CD4-positive, alpha-beta T cell treated with Interleukin-15 for 1 hour (primary cell): ENCODE measurements at places on chromosomes 1 and 21.

- peak; percentile 19 for DNase-seq
Measured at GRCh38 chr1:206859082-206859521, 6.3 kb upstream of the IL20 start.

GRCh38 chr1:224472806-224473205, 38.2 kb upstream of the WDR26 start:
- no peak for DNase-seq

DNA sequence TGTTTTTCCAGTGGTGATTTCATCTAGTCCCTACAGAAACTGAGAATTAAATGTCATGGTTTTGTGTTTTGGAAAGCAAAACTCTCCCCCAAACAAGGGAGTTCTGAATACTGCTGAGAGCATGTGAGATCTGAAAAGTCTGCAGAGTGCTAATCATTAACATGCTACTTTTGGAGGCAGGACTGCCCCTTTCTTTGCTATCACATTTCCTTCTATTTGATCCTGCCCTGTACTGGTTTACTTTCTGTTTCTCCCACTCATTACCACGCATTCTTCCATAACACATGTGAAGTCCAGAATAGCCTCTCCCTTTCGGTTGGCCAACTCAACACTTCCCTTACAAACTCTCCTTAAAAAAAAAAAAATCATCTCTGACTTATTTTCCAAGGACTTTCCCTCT, 63.6 kb downstream of the GADD45A start:
- DNase-seq = no peak

- DNase-seq = no peak
Measured at GRCh38 chr1:226349801-226350518, 41.0 kb upstream of the LIN9 start.

- no peak for DNase-seq
Measured at GRCh38 chr1:231638647-231639046, 12.1 kb downstream of the DISC1 start.

- DNase-seq = no peak
Measured at GRCh38 chr1:153028766-153029165, 2.2 kb upstream of the SPRR1B start.

DNA sequence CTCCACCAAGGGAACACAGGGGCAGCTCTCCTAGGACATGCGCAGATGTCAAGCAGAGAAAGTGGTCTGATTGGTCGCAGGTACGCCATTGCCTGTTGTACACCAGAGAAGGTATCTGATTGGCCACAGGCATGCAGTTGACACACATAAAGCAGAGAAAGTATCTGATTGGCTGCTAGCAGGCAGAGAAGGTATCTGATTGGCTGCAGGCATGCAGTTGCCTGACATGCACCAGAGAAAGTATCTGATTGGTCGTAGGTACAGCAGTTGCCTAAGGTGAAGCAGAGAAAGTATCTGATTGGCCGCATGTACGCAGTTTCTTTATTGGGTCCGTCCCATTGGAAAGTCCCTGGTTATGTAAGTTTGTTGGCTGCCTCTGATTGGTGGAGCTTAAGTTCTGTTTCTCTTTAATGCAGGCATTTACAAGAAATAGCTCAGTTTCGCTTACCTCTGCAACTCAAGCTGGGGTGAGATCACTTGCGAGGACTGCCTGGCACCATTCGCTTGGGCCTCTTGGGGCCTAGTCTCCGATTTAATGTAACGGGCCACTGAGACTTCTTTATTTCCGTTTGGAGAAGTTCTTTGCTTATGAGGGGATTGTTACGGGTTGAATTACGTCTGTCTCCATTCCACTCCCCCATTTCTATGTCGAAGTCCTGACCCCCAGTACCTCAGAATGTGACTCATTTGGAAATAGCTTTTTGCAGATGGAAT, 74.2 kb downstream of the SIK1 start:
- peak; percentile 71 for DNase-seq

DNA sequence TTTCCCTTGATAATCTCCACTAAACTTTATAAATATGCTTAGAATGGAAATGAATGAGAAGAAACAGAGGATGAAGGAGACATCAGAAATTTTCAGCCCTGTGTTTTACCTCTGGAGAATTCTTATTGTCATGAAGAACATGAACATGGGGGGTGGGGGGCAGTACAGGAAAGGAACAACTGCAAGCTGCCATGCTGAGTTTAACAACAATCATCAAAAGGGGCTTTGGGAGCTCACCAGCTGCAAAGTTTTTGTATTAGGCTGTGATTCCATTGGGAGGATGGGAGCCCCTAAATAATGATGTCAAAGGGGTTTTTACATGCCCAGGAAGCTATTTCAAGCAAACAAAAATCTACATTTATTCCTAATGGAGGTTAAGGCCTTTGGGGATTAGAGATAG, 103.3 kb downstream of the AKT3 start:
- no peak for DNase-seq

- no peak for DNase-seq
Measured at GRCh38 chr1:40076895-40077312, 20.1 kb downstream of the PPT1 start.

GRCh38 chr21:44568667-44569556, 4.6 kb upstream of the KRTAP10-4 start:
- no peak for DNase-seq

DNA sequence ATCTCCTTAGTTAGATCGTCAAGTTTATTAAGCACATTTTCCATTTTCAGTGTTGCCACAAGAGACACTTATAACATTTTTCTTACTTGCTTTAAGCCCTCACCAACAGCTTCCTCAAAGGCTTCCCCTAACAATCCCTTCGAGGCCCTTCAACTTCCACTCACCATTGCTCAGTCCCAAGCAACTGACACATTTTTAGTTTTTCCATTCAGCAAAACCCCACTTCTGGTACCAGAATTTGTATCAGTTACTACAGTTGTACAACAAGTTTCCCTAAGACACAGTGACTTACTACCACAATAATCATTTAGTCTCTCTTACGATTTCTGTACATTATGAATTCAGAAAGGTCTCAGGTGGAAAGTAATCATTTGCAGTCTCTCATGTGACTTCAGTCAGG, 276.8 kb upstream of the PKN2 start:
- no peak for DNase-seq

GRCh38 chr1:160130939-160131338, 15.4 kb downstream of the ATP1A2 start:
- DNase-seq = no peak

GRCh38 chr1:214658785-214659184, 55.8 kb downstream of the CENPF start:
- DNase-seq = no peak

DNA sequence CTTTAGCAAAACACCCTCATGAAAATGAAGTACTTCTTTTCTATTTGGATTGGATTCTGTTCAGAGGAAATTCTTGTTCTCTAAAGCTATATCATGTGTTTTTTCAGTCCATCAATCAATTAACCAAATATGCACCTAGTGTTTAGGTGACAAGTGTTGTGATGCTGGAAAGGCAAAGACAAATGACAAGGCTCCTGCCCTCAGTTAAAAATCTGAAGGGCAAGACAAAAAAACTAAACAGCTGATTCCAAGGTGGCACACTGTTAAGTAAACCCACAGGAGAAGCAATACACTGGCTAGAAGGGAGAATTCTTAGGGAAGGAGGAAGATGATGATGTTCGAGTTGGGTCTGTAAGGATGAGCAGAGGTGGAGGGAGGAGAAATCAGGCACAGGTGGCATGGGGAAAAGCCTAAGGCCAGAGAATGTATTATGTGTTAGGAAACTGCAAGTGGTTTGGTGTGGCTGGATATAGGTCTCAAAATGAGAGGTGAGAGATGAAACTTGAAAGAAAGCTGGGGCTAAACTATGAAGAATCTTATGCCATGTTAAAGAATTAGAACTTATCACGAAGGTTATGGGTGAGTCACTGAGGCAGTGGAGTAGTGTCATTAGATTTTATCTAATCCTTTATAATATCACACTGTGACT, 51.8 kb upstream of the GFI1 start:
- no peak for DNase-seq

DNA sequence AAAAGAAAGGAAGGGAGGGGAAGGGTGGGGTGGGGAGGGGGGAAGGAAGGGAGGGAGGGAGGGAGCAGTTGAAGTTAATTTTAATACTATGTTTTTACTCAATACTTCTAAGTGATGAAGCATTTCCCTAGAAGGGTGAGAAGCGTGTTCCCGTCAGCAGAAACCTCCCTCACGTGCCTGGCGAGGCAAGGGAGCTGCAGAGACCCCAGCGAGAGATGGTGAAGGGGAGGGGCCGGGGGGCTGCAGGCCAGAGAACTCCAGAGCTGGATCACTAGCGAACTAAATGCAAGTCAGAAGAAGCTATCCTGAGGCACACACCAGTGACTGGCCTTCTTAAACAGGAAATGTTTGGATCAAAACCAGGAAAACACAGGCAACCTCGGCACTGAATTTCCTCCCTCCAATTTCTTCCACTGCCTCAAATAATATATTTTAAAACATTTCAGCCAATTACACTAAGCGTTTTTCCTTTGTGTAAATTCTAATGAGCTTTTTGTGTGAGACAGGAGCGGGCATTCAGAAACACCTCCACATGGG, 18.0 kb downstream of the WDR4 start:
- DNase-seq = no peak

DNA sequence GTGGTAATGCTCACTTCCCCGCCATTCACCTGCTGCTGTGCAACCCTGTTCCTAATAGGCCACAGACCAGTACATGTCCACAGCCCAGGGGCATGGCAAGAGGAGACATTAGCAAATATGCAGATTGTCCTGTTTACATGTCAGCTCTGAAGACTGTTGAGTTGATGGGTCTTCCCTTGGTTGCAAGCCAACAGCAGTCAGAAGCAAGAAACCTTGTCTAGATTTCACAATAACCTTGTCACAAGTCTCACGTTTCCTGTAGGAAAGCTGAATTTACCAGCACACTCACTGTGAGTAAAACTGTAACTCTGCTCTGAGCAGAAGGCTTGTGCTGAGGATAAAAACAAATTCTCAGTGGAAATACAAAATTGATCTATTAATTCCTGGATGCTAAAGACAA, 195.1 kb downstream of the HLX start:
- no peak for DNase-seq

- no peak for DNase-seq
Measured at GRCh38 chr1:244376126-244376525, 75.6 kb downstream of the ADSS2 start.

DNA sequence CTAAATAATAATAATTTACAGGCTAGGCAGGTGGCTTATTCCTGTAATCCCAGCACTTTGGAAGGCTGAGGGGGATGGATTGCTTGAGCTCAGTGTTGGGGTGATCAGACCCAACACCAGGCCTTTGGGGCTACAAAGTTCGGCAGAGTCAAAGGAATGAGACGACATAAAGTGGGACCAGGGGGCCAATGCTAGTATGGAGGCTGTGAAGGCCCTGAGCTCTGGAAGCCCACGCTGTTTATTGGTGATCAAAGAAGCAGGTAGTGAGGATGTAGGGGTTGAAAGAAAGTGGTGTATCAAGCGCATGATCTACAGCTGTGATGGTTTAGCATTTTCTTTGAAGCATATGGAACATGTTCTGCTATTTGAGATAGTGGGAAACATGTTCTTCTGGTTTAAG, 5.6 kb downstream of the BTBD8 start:
- no peak for DNase-seq

DNA sequence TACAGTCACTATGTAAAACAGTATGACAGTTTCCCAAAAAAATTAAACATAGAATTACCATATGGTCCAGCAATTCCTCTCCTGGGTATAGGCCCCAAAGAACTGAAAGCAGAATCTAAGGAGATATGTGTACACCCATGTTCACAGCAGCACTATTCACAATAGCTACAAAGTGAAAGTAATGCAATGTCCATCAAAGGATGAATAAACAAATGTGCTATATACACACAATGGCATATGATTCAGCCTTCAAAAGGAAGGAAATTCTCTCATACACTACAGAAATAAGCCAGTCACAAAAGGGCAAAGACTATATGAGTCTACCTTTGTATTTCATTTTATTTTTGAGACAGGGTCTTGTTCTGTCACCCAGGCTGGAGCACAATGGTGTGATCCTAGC, 120.4 kb downstream of the TOMM20 start:
- DNase-seq = no peak

- DNase-seq = no peak
Measured at GRCh38 chr1:68600049-68600661, 103.3 kb upstream of the DEPDC1 start.

DNA sequence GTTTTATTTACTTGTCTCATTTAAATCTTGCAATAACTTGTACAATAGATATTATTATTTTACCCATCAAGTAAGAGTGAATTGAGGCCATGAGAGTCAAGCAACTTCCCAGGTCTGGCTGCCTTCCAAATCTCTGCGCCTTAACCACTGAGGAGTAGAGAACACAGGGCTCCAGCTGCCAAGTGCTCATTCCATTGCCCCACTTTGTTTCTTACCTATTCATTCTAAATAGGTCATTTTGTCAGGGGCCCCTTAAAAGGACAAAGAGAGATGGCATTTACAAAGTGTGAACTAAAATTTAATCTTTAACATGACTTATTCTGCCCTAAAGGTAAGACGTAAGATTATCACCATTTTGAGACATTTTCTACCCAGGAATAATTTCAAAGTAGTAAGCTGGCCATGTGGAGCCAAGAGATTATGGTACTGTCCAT, 3.5 kb downstream of the PPP1R15B start:
- no peak for DNase-seq

DNA sequence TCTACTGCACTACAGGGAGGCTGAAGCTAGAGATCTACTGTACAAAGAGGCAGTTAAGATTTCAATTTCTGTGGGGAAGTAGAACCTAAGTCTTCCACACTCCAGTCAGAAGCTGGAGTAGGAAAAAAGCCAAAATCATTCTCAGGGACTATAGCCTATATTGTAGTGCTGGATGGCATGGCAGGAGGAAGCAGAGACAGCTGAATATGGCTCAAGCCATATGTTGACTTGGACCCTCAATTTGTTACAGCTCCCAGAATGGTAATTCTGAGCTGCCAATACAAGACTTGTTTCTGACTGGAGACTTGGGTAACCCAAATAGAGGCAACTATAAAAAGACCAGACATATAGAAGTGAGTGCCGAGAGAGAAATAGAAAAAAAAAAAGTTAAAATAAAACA, 200.6 kb downstream of the PTBP2 start:
- no peak for DNase-seq

GRCh38 chr1:64801851-64802523, 57.1 kb downstream of the RAVER2 start:
- no peak for DNase-seq

DNA sequence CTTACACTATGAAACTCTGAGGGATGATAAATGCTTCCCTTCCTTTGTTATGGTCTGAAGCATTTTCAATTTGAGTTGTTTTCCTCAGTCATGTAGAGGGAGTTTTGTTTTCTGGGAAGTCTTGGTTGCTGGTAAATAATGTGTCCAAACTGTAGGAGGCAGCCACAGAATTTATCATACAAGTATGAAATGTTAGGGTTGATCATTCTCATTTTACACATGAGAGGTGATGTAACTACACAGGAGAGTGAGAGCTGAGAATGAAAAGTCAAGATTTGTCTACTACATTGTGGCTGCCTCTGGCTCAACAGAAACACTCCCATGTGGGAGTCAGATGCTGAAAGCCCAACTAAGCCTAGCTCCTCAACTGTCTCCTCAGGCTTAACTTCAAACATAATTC, 182.5 kb upstream of the SGIP1 start:
- no peak for DNase-seq

DNA sequence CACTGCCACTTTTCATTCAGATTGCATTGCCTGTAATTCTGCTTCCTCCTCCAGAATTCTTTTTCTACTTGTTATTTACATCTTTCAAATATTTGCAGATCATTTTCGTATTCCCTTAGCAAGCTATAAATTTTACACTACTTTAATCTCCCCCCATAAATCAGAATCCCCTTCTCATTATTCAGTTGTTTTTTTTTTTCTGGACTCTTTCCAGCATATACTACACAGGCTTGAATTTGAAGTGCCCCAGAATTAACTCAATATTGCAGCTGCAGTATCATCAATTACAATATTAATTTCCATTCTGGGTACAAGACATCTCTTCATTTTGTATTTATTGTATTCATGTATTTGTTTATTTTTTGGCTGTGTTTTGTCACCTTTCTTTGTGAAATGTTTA, 1494.3 kb downstream of the AMY1C start:
- DNase-seq = no peak
